Heart right ventricle (tissue), 16 donors: ENCODE measurements at places on chromosomes 4 and X. TPM values are rescaled to one million over a fixed set of nuclear protein-coding genes. Genes with fewer than 3 reads are reported as not detected.

DNA sequence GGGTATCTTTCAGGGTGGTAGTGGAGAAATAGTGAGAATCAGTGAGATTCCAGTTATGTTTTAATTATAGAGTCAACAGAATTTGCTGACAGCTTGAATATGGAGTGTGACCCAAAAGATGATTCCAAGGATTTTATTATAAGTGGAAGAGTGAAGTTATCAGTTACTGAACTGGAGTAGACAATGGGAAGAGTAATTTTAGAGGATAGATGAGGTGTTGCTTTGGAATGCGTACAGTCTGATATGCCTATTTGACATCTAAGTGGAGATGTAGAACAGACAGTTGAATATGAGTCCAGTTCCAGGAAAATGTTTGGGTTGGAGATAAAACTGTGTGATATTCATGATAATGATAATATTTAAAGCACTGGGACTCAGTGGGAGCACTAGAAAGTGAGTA is 174.2 kb downstream of the MAPK10 start:
- no peak overlapping the region for H3K4me3 ChIP-seq
- no peaks in the 10 kb centered on the region for H3K27me3 ChIP-seq
- no peaks in the 10 kb centered on the region for H3K4me1 ChIP-seq
- DNase-seq = no peak
- no peaks in the 10 kb centered on the region for H3K36me3 ChIP-seq

- no peaks in the 10 kb centered on the region for H3K27me3 ChIP-seq
- DNase-seq = no peak
- no peak overlapping the region for H3K27ac ChIP-seq
- peaks cover 9% of the 10 kb centered on the region for H3K36me3 ChIP-seq
- H3K4me1 ChIP-seq = no peaks in the 10 kb centered on the region
- no peak overlapping the region for H3K4me3 ChIP-seq
Measured at GRCh38 chr4:120886191-120886590, 36.3 kb downstream of the PRDM5 start.

GRCh38 chr4:188262464-188262863 is 123.2 kb downstream of the TRIML1 start:
- no peak for DNase-seq
- H3K36me3 ChIP-seq = no peaks in the 10 kb centered on the region
- no peaks in the 10 kb centered on the region for H3K4me1 ChIP-seq
- H3K27ac ChIP-seq = no peak overlapping the region

DNA sequence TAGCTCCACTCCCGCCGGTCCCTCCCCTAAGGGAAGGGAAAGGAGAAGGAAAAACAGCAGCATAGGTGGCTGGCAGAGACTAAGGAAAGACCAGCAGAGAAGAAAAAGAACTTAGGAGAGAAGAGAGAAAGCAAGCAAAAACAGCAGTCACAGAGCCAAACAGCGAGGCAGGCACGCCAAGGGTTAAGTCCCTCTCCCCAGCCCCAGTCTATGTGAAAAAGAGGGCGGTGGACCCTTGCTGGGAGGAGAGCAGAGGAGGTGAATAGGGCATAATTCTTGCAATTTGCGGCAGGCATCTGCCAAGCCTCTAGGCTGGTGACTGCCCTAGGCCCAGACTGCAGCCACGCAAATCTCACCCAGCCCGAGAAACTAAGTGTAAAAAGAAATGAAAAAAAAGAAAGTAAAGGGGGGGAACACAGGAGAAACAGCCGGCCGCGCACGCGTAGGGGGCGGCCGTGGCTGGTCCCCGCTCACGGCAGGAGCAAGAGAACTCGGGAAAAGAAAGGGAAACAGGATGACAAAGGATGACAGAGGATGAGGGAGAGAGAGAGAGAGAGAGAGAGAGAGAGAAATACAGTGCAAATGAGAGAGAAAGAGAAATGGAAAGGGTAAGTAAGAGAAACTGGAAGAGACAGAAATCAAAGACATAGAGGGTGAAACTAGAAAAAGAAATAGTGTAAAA is 48.6 kb downstream of the MAGEA9 start:
- no peaks in the 10 kb centered on the region for H3K27me3 ChIP-seq
- no peaks in the 10 kb centered on the region for H3K36me3 ChIP-seq
- H3K4me1 ChIP-seq = no peaks in the 10 kb centered on the region
- no peak overlapping the region for H3K27ac ChIP-seq
- H3K4me3 ChIP-seq = peak overlapping the region; percentile 28

GRCh38 chr4:186149872-186150271 is 41.5 kb upstream of the CYP4V2 start:
- H3K4me1 ChIP-seq = peaks cover 16% of the 10 kb centered on the region
- no peaks in the 10 kb centered on the region for H3K36me3 ChIP-seq
- no peaks in the 10 kb centered on the region for H3K27me3 ChIP-seq
- DNase-seq = peak; percentile 70

GRCh38 chr4:2882341-2882740 is 38.7 kb downstream of the ADD1 start:
- H3K4me1 ChIP-seq = no peaks in the 10 kb centered on the region
- H3K4me3 ChIP-seq = no peak overlapping the region
- no peaks in the 10 kb centered on the region for H3K27me3 ChIP-seq
- no peak for DNase-seq

Gene FANCB
- total RNA-seq = 0.79 TPM

Gene PROM1
- total RNA-seq = 17.5 TPM

Gene AMER1
- total RNA-seq = 4.7 TPM

Gene PWWP3B
- total RNA-seq = 10.0 TPM

- no peaks in the 10 kb centered on the region for H3K4me1 ChIP-seq
- H3K4me3 ChIP-seq = no peak overlapping the region
- no peak overlapping the region for H3K27ac ChIP-seq
- peaks cover 23% of the 10 kb centered on the region for H3K27me3 ChIP-seq
- no peaks in the 10 kb centered on the region for H3K36me3 ChIP-seq
Measured at GRCh38 chr4:4406455-4407298, 19.8 kb downstream of the NSG1 start.

- H3K4me3 ChIP-seq = no peak overlapping the region
- H3K4me1 ChIP-seq = no peaks in the 10 kb centered on the region
- no peak for DNase-seq
- H3K27me3 ChIP-seq = no peaks in the 10 kb centered on the region
- no peak overlapping the region for H3K27ac ChIP-seq
- no peaks in the 10 kb centered on the region for H3K36me3 ChIP-seq
Measured at GRCh38 chrX:42686706-42687105, 91.3 kb downstream of the PPP1R2C start.

GRCh38 chr4:126318376-126318775 is 1003.6 kb downstream of the FAT4 start:
- H3K27ac ChIP-seq = no peak overlapping the region
- DNase-seq = no peak
- H3K4me3 ChIP-seq = no peak overlapping the region
- no peaks in the 10 kb centered on the region for H3K27me3 ChIP-seq
- H3K4me1 ChIP-seq = no peaks in the 10 kb centered on the region

DNA sequence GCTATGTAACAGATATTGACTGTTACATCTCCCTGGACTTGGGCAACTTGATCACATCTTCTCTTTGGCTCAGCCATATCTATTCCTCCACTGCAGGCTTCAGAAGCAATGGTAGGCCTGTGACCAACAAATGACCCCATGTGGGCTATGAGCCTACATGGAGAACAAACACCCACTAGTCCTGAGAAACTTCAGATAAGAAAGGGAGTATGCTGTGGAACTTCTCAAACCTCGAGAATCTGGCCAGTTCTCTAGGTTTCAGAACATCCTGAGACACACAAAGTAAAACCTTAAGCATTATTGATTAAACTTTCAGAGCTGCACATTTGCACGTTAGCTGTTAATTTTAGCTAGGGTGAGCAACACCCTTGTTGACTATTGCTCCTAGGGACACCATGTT is 16.3 kb downstream of the RBMX2 start:
- H3K27me3 ChIP-seq = no peaks in the 10 kb centered on the region
- no peaks in the 10 kb centered on the region for H3K36me3 ChIP-seq
- H3K4me1 ChIP-seq = no peaks in the 10 kb centered on the region
- no peak for DNase-seq
- H3K27ac ChIP-seq = no peak overlapping the region

DNA sequence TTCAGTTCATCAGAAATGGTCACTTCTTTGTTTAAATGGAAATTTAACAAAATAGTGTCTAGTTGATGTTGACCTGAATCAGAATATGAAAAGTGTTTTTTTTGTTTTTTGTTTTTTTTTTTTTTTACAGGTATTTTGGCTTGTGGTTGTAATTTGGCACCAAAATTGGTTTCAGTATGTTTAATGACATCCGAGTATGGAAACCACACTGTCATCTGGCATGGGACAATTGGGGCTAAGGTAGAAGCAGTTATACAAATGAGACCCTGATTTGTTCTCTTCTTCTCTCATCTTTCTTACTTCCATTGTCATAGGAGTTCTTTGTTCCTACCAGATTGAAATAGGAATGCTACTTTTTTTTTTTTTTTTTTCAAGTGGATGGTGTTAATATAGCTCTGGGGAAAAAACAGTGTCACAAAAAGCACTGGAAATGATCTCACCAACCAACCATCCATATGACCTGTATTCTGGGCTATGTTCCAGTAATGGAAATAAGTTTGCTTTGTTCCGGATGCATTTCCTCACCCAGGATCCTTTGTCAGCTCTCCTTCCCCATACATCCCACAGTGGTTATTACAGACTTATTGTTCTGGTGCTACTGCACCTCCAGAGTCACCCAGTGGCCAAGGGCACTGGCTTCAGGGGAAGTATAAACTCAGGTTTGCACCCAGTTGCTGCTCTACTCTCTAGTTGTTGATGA is 95.8 kb downstream of the ATXN3L start:
- H3K4me3 ChIP-seq = no peak overlapping the region
- H3K27ac ChIP-seq = peak overlapping the region; percentile 62
- DNase-seq = no peak
- H3K4me1 ChIP-seq = peaks cover 15% of the 10 kb centered on the region
- no peaks in the 10 kb centered on the region for H3K36me3 ChIP-seq

Gene CITED1
- not detected for total RNA-seq

DNA sequence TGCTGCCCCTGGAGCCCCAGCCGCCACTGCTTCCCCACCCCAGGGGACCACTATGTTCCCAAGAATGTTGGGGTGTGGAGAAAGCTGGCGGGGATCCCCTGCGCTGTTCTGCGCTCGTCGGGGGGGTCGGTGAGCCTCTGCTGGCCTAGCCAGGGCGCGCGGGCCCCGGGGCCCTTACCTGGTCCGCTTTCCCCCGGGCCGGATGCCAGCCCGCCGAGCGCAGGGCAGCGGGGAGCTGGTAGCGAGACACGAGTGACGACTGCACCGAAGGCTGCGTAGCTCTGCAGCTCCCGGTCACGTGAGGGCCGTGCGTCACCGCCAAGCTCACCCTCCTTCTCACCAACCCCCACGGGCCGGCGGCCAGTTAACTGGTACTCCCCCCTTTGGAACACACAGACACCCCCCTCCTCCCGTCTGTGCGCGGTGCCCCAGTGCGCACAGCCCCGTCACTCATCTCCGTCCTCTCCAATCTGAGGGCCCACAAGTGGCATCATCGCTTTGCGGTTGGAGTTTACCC is at the start of gene BEX1:
Gene BEX1, minus strand, starts transcription at position 254 of the 517 bp plus-strand sequence. CDS start 897 bp downstream, outside the sequence.
- H3K4me1 ChIP-seq = no peaks in the 10 kb centered on the region
- H3K27me3 ChIP-seq = no peaks in the 10 kb centered on the region
- H3K4me3 ChIP-seq = peak within 1 kb of the TSS; percentile 12
- peak; percentile 13 for DNase-seq

DNA sequence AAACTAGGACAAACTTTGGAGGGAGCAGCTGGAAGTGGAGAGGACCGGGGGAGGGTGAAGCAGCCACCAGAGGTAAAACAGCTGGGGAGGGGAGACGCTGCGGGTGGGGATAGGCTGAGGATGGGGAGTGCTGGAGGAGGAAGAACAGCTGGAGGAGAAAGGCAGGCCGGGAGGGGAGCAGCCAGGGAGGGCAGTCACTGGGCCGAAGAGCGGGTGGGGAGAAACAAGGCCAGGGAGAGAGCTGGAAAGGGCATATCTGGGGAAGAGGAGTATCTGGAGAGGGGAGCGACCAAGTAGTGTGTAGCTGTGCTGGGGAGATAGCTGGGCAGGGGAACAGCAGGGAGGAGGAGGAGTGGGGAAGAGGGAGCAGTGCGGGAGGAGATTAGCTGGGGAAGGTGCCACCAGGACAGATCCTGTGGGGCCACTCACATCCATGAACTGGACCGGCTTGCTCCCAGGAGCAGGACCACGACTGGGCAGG is 2.7 kb downstream of the SLC38A5 start:
- no peaks in the 10 kb centered on the region for H3K4me1 ChIP-seq
- DNase-seq = no peak
- H3K27ac ChIP-seq = no peak overlapping the region
- H3K36me3 ChIP-seq = no peaks in the 10 kb centered on the region
- H3K27me3 ChIP-seq = no peaks in the 10 kb centered on the region

Gene MCF2
- 0.06 TPM for total RNA-seq

DNA sequence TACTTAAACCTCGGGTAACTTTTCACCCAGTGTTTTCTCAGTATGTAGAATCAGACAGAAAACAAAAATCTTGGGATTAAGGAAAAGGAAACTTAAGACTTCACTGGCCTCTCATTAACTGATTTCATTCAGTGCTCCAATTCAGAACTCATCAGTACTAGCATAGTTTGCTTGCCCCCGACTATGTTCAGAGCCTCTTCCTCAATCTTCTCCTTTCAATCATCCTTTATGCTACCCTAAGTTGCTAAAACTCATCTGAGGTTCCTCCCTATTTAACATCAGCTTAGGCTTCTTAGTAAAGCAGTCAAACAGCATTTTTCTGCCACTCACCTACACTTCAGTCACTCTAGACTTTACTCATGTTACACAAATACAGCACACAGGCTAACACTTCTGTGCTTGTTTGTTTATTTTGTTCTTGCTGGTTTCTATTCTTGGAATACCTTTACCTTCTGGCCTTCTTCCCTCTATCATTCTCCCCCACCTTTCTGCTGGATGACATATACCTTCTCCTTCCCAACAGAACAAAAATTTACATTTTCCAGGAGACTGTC is 163.0 kb upstream of the TLL1 start:
- no peaks in the 10 kb centered on the region for H3K36me3 ChIP-seq
- H3K27me3 ChIP-seq = no peaks in the 10 kb centered on the region
- H3K4me3 ChIP-seq = no peak overlapping the region

DNA sequence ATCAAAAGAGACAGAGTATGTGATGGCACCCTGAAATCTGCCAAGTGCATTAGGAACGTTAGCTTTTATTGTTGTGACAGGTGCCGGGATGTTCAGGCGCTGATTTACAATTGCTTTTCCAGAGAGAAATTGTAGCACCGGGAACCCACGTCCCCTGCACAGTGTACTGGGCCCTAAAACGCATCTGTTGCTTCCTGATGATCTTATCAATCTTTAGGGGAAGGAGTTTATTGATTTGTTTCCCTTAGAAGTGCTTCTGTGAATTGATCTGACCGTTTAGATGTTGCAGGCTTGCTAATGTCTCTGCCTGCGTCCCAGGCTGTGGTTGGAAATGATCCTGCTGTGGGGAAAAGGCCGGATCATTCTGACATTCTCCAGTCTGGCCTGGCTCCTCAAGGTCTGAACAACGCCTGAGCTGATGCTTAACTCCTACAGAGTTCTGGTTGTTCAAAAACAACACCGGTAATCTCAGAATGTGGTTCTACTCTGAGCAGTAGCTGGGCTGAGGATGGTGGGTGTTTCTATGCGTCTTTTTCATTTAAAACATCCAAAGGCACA is 16.9 kb downstream of the PHOX2B start:
- no peak overlapping the region for H3K27ac ChIP-seq
- no peak for DNase-seq
- H3K27me3 ChIP-seq = peaks cover 23% of the 10 kb centered on the region
- H3K4me3 ChIP-seq = no peak overlapping the region
